Skeletal muscle tissue (tissue), 5 donors: ENCODE measurements at places on chromosomes 6 and 20. TPM values are rescaled to one million over a fixed set of nuclear protein-coding genes. Genes with fewer than 3 reads are reported as not detected.

Gene CYP21A2
- not detected for total RNA-seq

Gene GABRR1
- total RNA-seq: 0.52 TPM

Gene ULBP3
- total RNA-seq: 1.0 TPM

Gene TINAG
- 0.52 TPM for total RNA-seq

Gene TASP1
- 18.3 TPM for total RNA-seq
